ENCODE measurements at places on chromosomes 7 and 10.

- DNase-seq = no peak
Measured at GRCh38 chr10:70503776-70504175, 25.2 kb downstream of the PALD1 start.

- no peak for DNase-seq
Measured at GRCh38 chr7:81846398-81846797, 76.6 kb upstream of the HGF start.

GRCh38 chr7:149846021-149846420, 7.8 kb downstream of the ZNF862 start:
- no peak for DNase-seq

- DNase-seq = no peak
Measured at GRCh38 chr7:35761871-35762677, 38.8 kb upstream of the SEPTIN7 start.

DNA sequence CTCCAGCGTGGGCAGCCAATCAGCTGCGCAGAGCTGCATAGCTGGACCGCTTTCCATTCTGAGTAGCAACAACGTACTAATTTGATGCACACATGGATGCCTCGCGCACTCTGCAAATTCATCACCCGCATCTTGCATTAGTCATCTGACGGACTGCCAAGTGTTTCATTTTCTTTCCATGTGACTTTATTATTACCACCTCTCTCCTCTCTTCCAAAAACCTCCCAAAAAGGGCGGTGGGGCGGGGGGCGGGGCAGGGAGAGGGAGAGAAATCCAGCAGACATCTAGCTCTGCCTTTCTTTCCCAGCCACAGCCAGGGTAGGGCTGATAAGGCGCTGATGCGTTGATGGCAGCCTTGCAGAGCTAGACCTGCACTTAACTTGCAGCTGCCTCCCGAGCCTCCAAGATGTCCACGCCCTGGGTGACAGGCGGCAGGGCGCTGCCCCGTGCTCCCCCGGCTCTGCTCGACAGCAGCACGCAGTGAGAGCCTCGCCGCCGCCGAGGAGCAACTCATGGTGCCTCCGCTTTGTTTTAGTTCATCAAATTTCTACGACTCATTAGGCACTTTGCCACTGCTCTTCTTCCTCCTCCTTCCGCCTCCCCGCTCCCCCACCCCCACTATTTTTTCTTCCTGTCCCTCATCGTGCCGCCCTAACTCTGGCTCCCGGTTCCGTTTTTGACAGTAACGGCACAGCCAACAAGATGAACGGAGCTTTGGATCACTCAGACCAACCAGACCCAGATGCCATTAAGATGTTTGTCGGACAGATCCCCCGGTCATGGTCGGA, 147.3 kb downstream of the CELF2 start:
- peak; percentile 79 for DNase-seq

- DNase-seq = no peak
Measured at GRCh38 chr10:33179067-33179466, 155.4 kb downstream of the NRP1 start.

DNA sequence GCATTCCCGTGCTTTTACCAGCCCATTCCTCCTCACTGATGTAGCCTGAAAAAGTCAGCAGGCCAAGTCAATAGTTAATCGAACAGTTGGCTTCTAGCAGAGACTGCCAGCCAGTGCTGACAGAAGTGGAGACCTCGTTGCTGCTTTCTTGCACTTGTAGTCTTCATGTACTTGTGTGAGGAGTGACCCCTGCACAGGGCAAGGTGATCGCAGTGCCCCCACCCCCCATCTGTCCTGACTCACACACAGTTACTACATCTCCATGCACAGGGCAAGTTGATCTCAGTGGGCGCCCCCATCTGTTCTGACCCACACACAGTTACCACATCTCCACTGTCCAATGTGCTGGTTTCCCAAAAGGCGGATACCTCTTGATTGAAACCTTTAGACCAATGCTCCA, 34.2 kb downstream of the C10orf71 start:
- DNase-seq = no peak

GRCh38 chr10:63116452-63117072, 16.6 kb upstream of the NRBF2 start:
- DNase-seq = no peak

GRCh38 chr7:145812218-145812617, 304.4 kb upstream of the CNTNAP2 start:
- DNase-seq = no peak

GRCh38 chr10:70778267-70778924, 6.8 kb downstream of the TBATA start:
- DNase-seq = no peak

- DNase-seq = no peak
Measured at GRCh38 chr7:29335188-29336083, 140.9 kb downstream of the CHN2 start.

DNA sequence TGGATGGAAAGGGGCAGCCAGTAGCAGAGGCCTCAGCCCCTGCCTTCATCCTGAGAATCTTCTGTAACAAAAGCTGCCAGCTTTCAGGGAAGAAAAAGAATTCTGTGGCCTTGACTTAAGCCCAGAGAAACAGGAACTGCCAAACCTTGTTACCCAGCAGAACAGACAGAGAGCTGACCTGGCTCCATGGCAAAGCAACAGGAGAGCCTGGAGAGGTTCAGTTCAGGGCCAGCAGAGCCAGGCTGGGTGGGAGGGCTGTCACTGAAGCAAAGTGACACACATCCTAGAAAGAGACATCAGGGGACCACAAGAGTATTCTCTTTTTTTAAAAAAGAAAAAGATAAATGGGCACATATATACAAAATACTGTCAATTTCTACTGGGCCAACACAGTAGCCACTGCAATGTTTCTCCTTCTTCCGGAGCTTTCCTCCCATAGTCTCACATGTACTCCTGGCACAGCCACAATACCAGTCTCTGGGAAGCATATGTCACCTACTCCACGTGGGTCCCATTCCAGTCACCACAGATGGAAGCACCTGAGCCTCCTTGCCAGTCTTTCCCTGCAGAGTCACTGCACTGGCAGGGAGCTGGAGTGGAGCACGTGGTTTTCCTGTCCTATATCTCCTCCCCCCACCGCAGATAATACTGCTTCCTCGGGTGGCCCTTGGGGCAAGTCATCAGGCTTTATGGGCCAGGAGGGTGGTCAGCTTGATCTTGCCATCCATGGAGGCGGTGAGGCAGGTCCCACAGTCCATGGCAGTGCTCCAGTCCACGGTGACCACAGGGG, 15.2 kb upstream of the CYREN start:
- DNase-seq = no peak

- DNase-seq = no peak
Measured at GRCh38 chr7:75951506-75951905, 36.6 kb downstream of the POR start.

- no peak for DNase-seq
Measured at GRCh38 chr7:12093365-12093764, 117.7 kb upstream of the TMEM106B start.

- no peak for DNase-seq
Measured at GRCh38 chr7:123867225-123867624, 22.3 kb downstream of the HYAL4 start.

- DNase-seq = no peak
Measured at GRCh38 chr10:131273476-131273875, 38.0 kb downstream of the TCERG1L start.

- no peak for DNase-seq
Measured at GRCh38 chr7:130598056-130598455, 70.5 kb downstream of the COPG2 start.

GRCh38 chr10:113695691-113696090, 16.0 kb downstream of the CASP7 start:
- no peak for DNase-seq

- DNase-seq = no peak
Measured at GRCh38 chr7:70654979-70655378, 477.0 kb upstream of the GALNT17 start.

DNA sequence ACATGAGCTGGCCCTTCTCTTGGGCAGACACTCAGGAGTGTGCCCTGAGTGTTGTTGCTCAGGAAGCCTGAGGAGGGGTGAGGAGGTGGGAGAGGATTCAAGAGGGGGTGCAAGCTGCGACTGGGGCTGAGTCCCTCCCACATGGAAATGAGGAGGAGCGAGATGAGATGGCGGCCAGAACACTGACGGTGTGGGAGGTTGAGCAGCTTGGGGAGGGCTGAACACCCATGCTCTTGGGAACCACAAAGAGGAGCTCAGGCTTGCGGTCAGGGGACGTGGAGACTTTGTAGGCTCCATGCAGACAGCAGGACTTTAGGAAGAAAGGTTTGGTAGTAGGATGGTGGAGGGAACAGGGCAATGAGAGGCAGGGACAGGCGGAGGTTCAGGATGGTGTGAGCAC, 163.2 kb upstream of the SHH start:
- peak; percentile 6 for DNase-seq

DNA sequence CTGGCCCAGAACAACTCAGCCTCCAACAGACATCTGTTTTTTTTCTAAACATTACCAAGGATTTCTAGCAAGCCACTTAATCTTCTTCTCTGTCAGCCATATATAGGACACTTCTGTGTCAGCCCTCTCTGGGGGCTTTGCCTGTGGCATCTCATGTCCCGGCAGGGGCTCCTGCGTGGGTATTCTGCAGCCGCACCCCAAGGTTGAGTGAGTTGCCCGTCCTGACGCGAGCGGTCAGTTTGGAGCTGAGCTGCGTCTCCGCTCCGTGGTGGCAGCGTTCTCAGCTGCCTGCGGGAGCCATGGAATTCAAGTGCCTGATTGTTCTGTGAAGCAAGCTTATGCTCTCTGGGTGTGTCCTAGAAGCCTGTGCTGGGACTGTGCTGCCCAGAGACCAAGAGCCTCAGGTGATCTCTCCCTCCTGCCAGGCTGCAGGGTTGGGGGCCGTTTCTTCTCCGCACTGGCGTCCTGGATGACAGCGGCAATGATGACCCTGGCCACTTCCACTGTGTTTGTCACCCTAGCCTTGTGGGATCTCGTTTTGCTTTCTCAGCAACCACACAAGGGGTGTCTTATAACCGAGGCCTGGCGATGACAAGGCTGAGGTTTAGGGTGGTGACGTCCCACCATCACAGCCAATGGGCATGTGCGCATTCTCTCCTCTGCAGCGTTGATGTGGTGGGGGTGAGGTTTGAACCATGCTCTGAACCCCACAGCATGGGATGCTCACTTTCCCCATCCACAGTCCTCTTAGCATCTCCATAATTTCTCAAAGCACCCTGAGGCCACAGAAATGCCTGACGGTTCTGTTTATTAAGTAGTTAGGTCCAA, 612.6 kb upstream of the FOXK1 start:
- peak; percentile 25 for DNase-seq

DNA sequence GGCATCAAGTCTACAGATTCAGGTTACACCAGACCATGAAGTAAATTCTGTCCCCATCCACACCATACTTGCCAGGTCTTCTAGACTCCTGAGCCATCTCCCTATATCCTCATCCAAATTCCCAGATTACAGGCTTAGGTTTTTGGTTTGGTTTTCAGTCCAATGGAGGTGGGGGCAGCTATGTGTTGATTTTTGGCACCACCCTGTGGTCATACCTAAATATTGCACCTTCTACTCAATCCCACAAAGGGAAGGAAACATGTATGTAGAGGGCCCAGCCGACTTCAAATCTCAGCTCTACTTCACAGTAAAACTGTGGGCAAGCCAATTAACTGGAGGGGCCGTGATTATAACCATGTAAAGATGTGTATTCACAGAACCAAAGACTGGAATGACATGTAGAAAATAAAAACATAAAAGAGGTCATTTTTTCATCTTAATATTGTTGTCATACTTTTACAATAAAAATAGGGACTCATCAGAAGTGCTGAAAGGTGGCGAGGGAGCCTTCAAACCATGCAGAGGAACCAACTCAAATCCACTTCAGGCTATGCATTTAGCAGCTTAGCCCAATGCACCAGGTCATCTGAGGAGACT, 19.8 kb downstream of the ERCC6 start:
- DNase-seq = no peak

DNA sequence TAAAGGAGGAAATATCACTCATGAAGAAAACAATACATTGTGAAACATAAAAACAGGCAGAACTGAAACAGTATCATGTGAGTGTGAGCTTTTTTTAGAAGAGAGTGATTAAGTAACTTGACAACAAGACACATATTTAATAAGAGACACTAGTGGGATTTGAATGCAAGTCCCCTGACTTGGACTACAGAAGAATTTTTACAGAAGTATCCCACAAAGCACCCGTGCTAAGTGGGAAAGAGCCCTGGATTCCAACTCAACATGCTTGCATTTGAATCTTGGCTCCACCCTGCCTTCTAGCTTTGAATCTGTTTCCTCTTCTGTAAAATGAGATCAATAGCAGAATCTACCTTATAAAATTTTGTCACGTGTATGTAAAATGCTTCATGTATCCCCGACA, 166.2 kb downstream of the ZNF365 start:
- no peak for DNase-seq

DNA sequence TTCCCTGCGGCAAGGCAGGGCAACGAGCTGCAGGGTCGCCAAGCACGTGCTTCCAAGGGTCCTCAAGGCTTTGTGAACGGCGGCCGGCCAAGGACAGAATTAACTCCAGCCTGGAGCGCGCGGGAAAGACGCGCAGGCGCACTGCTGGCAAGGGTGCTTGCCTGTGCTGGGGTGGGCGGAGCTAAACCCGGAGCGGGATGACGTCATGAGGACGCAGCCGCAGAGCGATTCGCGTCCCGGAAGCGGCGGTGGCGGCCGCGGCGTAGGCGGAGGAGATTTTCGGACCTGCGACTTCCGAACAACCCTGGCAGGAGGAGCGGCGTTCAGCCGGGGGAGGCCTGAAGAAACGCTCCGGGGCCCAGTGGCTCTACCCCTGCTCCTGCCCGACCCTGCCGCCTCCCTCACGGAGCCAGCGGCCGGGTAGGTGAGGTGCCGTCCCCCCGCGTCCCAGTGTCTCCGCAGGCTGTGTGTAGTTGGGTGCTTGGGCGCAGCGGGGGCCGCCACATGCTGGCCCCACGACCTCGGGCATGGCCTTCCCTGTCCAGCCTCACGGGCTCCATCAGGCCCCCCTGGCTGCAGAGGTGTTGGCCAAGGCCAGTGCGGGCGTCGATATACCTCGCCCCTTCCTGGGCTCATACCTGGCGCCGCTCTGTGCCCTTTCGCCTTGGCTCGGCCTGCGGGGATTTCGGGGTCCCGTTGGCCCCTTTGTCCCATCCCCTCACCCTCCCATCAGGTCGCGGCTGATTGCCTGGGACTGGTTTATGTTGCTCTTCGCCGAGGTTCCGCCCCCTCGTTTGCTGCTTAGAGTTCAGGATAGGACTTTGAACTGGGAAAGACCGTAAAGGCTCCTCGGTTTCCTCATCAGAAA, at the start of gene ZFYVE27:
TSS of gene ZFYVE27 (plus strand) at position 227 of the 868 bp plus-strand sequence. CDS start 1,350 bp downstream, outside the sequence.
- peak; percentile 96 for DNase-seq

GRCh38 chr7:32357535-32358277, 132.5 kb downstream of the LSM5 start:
- DNase-seq = no peak

GRCh38 chr7:14115701-14116100, 126.2 kb upstream of the ETV1 start:
- no peak for DNase-seq

- no peak for DNase-seq
Measured at GRCh38 chr10:71622616-71623015, 97.0 kb downstream of the C10orf105 start.

GRCh38 chr10:7417103-7417623, 6.3 kb upstream of the SFMBT2 start:
- DNase-seq = no peak

Data from left forelimb (tissue), 1 donor.